Stimulated activated CD4-positive, alpha-beta T cell treated with anti-CD3 and anti-CD28 coated beads, Interleukin-1b, Interleukin-23, amount 100 ng/mL, for 4 hours (primary cell): ENCODE measurements at places on chromosomes 5 and 9.

DNA sequence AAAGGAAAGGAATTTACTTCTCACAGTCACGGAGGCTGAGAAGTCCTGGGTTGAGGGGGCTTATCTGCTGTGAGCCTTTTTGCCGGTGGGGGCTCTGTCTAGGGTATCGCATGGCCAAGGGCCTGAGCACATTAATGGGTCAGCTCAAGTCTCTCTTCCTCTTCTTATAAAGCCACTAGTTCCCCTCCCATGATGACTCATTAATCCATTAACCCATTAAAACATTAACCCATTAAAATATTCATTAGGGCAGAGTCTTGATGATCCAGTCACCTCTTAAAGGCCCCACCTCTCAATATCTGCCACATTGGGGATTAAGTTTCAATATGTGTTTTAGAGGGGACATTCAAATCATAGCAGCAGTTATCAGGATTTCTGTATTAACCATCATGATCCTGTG lies 406.3 kb downstream of the SPOCK1 start:
- no peak for DNase-seq

GRCh38 chr9:27528886-27529315 lies 713 bp downstream of the MOB3B start:
- peak; percentile 33 for DNase-seq

- DNase-seq: no peak
These were observed 1542.2 kb upstream of the CDH9 start for GRCh38 chr5:28580616-28581015.

GRCh38 chr5:1564182-1564748 lies 40.5 kb upstream of the LPCAT1 start:
- DNase-seq: no peak

GRCh38 chr9:103649086-103649485 lies 445.0 kb upstream of the SMC2 start:
- no peak for DNase-seq

- no peak for DNase-seq
These were observed 43.3 kb upstream of the ZNF622 start for GRCh38 chr5:16508730-16509531.

DNA sequence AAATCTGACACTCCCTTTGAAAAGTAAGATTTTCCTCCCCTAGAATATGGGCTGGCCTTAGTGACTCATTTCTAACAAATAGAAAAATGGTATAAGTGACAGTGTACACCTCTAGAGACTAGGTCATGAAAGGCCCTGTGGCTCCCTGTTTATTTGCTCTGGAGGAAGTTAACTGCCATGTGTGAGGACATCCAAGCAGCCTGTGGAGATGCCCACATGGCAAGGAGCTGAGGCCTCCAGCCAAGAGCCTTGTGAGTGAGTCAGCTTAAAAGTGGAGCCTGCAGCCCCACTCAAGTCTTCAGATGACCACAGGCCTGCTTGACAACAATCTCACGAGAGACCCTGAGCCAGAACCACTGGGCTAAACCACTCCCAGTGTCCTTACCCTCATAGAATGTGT lies 128.1 kb upstream of the LHFPL2 start:
- DNase-seq: no peak

DNA sequence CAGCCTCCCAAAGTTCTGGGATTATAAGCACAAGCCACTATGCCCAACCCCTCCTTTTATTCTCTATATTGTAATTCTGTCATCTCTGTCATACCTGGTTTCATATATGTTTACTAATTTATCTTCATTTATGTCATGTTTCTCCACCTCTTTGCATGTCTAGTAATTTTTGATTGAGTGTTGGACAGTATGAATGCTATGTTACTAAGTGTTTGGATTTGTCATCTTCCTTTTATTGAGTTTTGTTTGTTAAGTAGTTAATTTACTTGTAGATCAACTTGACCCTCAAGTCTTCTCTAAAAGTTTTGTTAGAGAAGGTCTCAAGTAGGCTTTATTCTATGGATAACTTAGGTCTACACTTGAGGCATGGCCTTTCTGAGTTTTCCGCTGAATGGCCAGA lies 17.2 kb upstream of the CACNA1B start:
- DNase-seq: no peak

- no peak for DNase-seq
These were observed 505 bp downstream of the RPS14 start for GRCh38 chr5:150448952-150449516.

DNA sequence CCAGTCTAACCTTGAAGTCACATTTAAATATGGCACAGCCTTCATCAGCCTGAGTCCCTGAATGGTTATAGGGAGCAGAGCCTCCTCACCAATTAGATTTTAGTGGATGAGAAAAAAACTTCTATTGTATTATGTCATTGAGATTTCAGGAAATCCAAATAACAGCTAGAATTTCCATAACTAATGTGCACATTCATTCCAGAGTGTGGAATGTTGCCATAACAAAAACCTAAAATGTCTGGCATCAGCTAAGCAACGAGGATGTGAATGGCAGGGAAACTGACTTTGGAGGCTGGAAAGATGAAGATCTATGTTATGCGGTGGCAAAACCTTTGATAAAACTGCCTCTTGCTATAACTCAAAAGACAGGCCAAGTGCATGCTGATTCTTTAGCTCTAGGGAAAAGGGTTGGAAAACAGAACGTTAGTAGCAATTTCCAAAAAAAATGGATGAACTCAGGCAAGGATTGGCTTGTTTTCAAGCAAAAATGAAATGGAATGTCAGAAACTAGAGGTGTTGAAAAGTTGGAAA lies 91.3 kb upstream of the NFIB start:
- DNase-seq: no peak

DNA sequence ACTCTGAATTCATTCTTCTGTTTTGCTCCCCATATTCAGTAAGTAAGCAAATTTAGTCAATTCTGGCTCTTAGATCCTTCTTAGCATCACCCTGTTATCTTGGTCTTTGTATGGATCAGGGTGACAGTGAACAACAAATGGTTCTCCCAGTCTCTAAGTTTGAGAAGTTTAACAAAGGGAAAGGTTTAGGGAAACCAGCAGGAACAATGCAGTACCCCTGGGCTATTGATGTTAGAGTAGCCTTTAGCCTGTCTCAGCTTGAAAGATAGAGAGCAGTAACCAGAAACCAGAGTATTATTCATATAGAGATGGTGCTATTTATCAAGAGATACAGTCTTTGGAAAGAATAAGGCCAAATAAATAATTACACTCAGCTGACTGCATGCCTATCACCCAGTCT lies 241.8 kb downstream of the CDH12 start:
- DNase-seq: no peak

GRCh38 chr5:113060408-113061025 lies 83.9 kb downstream of the DCP2 start:
- no peak for DNase-seq

DNA sequence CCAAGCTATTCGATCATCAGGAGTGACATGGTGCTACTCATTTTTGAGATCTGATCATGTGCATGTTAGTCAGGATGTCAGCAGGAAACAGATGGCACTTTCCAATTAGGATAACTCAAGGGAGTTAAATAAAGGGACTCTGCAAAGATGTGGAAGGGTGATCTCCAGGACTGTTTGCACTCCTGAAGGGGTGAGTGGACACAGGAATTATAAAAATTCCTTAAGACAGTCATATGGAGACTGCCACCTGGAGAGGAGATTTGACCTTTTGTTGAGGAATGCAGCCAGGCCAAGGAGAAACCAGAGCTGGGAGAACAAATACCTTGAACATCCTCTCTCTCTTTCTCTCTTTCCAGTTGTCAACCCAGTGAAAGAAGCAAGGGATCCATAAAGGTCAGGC lies 189.1 kb downstream of the GABRG2 start:
- no peak for DNase-seq

DNA sequence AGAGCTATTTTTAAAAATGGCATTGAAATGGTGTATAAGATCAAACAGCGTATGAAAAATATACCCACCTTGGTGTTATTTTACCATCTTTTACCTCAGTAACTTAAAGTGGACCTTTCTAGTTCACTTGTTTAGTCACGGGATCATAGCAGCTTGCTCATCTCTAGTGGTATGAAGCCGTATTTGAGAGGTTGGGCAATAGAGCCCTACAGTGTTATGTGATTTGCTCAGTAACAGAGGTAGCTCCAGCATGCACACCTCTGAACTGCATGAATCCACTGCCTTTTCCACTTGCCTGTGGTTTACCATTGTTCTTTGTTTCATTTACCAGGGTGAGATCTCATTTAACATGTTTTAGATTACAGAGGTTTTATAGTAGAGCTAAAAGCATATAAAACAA lies 134.4 kb downstream of the ATG10 start:
- DNase-seq: no peak

DNA sequence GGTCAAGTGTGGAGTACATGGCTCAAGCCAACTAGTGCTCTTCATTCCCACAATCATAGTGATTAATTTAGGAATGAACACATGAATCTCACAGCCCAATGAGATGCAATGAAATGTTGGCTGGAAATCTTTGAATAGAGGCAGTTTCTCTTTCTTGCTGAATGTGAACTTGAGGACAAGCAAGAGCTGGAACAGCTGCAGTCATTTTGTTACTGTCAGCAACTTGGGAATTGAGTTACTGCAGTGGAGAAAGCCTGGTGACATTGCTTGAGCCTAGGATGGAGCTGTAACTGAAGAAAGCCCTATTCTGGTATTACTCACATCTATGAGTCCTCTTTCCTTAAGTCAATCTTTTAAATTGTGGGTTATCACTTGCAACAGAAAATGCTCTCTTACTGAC lies 62.3 kb downstream of the YIPF5 start:
- no peak for DNase-seq

GRCh38 chr9:77661566-77662085 lies 13.5 kb upstream of the GNA14 start:
- no peak for DNase-seq

GRCh38 chr5:92460505-92460904 lies 1077.4 kb upstream of the ARRDC3 start:
- no peak for DNase-seq

DNA sequence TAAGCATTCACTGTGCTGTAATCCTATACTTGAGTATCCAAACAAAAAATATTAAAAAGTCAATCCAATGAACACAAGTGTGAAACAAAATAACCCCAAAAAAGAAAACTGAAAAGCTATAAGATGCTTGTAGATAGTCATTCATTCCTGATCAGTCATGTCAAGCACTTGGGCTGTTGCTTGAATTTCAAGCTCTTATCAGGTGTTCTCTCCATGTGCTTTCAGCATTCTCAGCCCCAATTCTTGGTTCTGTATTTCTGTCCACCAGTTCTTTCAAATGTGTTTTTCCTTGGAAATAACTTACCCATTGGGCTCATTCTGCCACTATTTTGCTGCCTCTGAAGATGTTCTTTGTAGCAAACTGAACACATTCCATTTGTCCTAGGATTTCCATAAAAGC lies 4.7 kb downstream of the ZFAND5 start:
- no peak for DNase-seq

- no peak for DNase-seq
These were observed 111.3 kb downstream of the OLFM1 start for GRCh38 chr9:135198586-135199285.

GRCh38 chr5:68456756-68457217 lies 241.2 kb downstream of the PIK3R1 start:
- no peak for DNase-seq

- no peak for DNase-seq
These were observed 86.4 kb upstream of the LHFPL2 start for GRCh38 chr5:78734950-78735349.

DNA sequence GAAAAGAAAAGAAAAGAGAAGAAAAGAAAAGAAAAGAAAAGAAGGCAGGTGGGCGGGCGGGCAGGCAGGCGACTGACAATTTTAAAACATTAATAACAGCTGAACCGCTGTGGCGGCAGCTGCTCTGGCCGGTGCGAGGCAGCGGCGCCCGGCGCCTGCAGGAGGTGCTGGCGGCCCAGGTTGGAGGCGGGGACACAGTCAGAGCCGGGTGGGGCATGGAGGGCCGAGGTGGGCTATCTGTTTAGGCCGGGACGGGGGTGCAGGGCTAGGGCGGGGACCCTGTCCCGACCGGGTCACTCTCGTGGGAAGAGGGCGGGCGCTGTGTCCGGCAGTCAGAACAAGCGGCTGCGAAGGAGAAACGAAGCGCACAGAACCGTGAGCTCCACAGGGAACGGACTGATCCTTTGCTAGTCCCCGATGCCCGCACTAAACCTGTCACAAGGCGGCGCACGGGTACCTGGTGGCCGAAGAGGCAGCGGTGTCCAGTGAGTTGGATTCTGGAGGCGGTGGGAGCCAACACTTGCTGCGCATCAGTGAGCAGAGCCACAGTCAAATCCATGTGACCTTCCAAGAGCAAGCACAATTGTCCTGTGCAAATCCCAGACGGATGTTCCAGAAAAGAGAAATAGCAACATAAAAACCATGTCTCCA lies 13.6 kb upstream of the ALDOB start:
- DNase-seq: peak; percentile 33

GRCh38 chr5:93433422-93433821 lies 147.6 kb downstream of the NR2F1-AS1 start:
- no peak for DNase-seq
